D341Med (cell line): ENCODE measurements at places on chromosomes 6 and 20.

GRCh38 chr20:37680420-37680819, 13.4 kb upstream of the CTNNBL1 start:
- no peak for DNase-seq

GRCh38 chr20:31713312-31714273, 9.1 kb downstream of the BCL2L1 start:
- DNase-seq = no peak

DNA sequence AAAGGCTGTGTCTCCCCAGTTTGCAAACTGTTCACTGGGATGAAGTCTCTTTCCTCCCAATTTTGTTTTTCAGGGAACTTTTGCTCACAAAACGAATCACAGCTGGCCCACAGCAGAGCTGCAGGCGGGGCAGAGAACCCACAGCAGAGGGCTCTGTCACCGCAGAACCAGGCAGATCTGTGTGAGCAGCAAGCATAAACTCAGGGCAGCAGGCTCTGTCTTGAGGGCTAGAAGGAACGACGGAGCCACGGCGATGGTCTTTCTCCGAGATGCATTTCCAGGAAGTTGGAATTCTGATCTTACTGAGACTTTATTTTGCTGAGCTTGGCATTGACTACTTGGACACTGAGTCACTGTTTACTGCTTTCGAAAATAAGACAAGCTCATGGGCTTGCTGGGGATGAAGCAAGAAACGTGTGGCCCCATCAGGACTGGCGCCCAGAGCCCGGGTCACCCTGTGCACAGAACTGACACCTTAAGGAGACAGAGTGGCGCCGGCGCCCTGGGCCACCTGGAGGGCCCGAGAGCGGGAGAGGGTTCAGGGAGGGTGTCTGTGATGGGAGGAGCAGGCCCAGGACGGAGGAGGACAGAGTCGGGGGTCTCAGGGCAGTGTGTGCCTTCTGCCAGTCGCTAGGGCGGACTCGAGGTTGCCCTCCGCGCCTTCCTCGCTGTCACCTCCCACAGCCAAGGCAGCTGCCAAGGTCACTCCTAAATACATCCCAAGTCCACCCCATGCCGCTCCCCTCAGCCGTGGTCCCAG, 106.3 kb upstream of the NXT1 start:
- DNase-seq = no peak

DNA sequence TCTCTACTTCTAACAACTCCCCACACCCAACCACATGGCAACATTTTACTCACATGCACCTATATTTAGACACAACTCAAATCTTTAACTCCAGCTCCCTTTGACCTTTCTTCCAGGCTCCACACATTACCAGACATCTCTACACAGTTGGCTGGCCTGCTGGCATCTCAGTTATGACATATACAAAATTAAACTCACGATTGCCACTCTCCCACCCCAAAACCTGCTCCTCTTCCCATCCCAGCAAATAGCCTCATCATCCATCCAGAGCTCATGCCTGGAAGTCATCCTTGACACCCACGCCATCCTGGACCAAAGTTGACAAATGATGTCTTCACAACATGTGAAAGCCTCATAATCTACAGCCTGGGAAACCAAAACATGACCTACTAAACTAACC, 176.6 kb downstream of the PKHD1 start:
- no peak for DNase-seq

DNA sequence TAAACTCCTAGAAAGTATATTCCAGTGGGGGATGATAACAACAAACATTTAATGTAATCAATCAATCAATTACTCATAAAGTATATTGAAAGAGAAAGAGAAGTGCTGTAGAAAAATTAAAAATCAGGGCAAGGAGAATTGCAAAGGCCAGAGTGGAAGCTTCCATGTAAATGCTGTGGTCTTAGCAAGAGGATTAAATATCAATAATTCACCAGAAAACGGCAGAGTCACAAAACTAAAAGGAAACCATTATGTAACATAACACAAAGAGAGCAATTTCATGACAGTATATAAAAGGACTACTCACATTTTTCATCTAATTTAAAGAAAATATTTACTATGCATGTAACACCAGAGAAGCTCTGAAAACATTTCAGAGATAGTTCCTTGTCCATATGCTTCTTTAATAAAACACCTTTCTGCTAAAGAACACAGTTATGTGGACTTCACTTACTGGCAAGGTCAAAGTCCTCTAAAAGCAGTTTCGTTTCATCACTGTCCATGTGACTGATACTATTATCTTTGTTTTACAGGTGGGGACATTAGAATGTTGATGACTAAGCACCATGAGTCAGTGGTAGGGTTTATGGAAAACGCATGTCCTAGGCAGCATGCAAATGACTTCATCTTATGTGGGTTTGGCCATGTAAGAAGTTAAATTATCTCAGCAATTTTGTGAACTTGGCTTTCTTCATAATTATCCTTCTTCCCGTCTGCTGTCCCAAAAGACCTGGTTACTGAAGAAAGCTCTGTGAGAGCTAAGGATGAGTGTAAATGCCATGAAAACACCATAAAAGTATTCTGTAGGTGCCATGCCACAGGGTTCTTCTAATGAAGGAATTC, 185.8 kb upstream of the TENT5A start:
- no peak for DNase-seq

- DNase-seq = no peak
Measured at GRCh38 chr6:149855741-149856140, 8.4 kb downstream of the LRP11 start.

- DNase-seq = no peak
Measured at GRCh38 chr6:113649276-113649675, 207.9 kb upstream of the MARCKS start.

- DNase-seq = no peak
Measured at GRCh38 chr6:44179072-44179536, 20.5 kb downstream of the CAPN11 start.

DNA sequence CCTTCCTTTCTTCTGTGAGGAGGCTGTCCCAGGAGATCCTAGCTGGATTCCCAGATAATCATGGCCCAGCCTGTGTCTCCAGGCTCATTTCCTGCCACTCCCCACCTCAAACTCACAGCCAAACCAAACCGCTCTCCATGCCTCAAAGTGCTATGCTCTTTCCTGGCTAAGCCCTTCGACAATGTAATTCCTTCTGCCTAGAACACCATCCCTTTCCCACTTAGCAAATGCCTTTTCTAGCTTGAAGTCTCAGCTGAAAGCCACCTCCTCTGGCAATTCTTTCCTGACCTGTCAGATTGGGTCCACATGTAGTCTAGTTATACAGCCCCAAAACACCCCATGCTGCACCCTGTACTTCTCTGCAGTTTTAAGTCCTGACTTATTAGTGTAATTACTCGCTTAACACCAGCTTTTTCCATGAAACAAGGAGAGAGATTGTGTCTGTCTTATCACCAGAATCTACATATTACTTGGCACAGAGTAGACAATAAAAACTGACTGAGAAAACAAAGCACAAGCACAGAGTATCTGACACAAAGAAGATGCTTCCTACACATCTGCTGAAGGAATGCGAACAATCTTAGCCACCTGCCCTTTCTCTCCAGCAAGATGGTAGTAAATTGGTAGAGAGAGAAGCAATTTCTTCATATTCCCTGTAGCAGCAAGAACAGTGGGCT, 5.4 kb downstream of the TRIM26 start:
- DNase-seq = no peak
